Memory B cell (primary cell): ENCODE measurements at places on chromosomes 4 and X.

- H3K27me3 ChIP-seq, result peaks cover 2% of the 10 kb centered on the region
- H3K27ac ChIP-seq, result no peak overlapping the region
- no peaks in the 10 kb centered on the region for H3K4me1 ChIP-seq
- no peaks in the 10 kb centered on the region for H3K36me3 ChIP-seq
- H3K4me3 ChIP-seq, result no peak overlapping the region
Measured at GRCh38 chr4:53931461-53931961, 132.9 kb downstream of the CHIC2 start.

DNA sequence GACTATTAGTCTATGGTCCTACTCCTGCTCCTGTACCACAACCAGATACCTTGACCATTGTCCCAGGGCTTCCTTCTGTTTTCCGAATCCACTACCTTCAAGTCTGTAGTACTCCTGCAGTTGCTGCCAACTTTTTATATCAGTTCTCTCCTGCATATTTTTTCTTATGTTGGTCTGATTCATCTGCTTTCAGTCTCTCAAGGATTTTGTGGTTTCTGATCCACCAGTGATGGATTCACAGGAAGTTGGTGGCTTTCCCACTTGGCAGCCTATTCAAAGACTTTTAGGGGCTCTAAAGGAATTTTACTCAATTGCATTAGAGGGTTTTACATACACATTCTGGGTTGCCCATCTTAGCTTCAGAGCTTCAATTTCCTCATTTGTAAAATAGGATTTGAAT lies 23.6 kb downstream of the KIF4A start:
- no peak overlapping the region for H3K4me3 ChIP-seq
- no peaks in the 10 kb centered on the region for H3K36me3 ChIP-seq
- no peaks in the 10 kb centered on the region for H3K27me3 ChIP-seq
- no peak overlapping the region for H3K27ac ChIP-seq
- no peak for DNase-seq

DNA sequence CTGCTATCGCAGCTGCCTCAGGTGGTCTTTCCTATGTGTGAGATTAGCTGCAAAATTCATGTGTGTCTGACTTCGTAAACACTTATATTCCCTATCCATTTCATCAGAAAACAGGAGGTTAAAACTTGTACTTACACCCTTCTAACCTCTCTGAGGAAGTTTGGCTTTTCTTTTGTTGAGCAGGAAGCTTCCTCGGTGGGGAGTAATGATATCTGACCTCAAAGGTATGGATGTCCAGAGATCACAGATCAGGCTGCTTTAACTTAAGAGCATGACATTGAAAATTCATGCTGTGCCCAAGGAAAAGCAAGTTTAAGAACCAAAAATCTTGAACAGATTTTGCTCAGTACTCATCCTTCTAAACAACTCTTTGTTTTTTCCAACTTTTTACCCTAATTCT lies 429.1 kb downstream of the STIM2 start:
- no peaks in the 10 kb centered on the region for H3K36me3 ChIP-seq
- peaks cover 1% of the 10 kb centered on the region for H3K27me3 ChIP-seq
- no peak overlapping the region for H3K27ac ChIP-seq

- no peaks in the 10 kb centered on the region for H3K4me1 ChIP-seq
- H3K36me3 ChIP-seq, result peaks cover 12% of the 10 kb centered on the region
- H3K27me3 ChIP-seq, result no peaks in the 10 kb centered on the region
- no peak overlapping the region for H3K4me3 ChIP-seq
- no peak overlapping the region for H3K27ac ChIP-seq
- no peak for DNase-seq
Measured at GRCh38 chr4:75490155-75490554, 24.0 kb downstream of the RCHY1 start.

GRCh38 chr4:156695163-156695562 lies 276.4 kb downstream of the PDGFC start:
- DNase-seq, result no peak
- H3K4me1 ChIP-seq, result no peaks in the 10 kb centered on the region
- no peaks in the 10 kb centered on the region for H3K36me3 ChIP-seq

DNA sequence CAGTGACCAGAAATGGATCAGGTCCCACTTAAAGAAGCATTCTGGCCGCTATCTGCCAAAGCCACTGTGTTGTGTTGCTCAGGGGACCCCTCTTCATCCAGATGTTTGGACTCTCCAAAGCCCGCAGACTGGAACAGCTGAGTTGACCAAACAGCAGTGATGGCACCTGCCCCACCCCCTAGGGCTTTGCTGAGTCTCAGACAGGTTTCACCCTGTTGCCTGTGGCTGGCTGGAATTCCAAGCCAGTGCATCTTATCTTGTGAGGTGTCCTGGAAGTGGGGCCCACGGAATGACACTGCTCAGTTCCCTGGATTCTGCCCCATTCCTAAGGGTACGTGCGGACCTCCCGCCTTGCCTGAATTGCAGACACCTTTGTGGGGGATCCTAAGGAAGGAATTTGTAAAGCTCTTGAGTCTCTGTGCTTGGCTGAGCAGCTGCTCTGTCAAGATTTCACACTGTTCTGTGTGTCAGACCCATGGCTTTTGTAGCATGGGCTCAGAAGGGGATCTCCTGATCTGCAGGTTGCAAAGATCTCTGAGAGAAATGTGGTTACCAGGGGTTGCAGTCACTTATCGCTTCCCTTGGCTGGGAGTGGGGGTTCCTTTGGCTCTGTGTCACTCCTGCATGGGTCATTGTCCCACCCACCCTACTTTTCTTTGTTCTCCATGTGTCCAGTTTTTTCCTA lies 1707.9 kb upstream of the PCDH10 start:
- no peak overlapping the region for H3K4me3 ChIP-seq
- H3K36me3 ChIP-seq, result no peaks in the 10 kb centered on the region
- H3K4me1 ChIP-seq, result no peaks in the 10 kb centered on the region
- H3K27me3 ChIP-seq, result no peaks in the 10 kb centered on the region

GRCh38 chr4:39497909-39498726 lies 29.1 kb downstream of the UGDH start:
- H3K4me3 ChIP-seq, result no peak overlapping the region
- H3K27me3 ChIP-seq, result no peaks in the 10 kb centered on the region
- no peak for DNase-seq
- no peak overlapping the region for H3K27ac ChIP-seq
- no peaks in the 10 kb centered on the region for H3K4me1 ChIP-seq

- DNase-seq, result no peak
- peaks cover 2% of the 10 kb centered on the region for H3K27me3 ChIP-seq
- H3K4me1 ChIP-seq, result no peaks in the 10 kb centered on the region
- H3K36me3 ChIP-seq, result peaks cover 1% of the 10 kb centered on the region
Measured at GRCh38 chr4:80841587-80842281, 188.8 kb upstream of the BMP3 start.

DNA sequence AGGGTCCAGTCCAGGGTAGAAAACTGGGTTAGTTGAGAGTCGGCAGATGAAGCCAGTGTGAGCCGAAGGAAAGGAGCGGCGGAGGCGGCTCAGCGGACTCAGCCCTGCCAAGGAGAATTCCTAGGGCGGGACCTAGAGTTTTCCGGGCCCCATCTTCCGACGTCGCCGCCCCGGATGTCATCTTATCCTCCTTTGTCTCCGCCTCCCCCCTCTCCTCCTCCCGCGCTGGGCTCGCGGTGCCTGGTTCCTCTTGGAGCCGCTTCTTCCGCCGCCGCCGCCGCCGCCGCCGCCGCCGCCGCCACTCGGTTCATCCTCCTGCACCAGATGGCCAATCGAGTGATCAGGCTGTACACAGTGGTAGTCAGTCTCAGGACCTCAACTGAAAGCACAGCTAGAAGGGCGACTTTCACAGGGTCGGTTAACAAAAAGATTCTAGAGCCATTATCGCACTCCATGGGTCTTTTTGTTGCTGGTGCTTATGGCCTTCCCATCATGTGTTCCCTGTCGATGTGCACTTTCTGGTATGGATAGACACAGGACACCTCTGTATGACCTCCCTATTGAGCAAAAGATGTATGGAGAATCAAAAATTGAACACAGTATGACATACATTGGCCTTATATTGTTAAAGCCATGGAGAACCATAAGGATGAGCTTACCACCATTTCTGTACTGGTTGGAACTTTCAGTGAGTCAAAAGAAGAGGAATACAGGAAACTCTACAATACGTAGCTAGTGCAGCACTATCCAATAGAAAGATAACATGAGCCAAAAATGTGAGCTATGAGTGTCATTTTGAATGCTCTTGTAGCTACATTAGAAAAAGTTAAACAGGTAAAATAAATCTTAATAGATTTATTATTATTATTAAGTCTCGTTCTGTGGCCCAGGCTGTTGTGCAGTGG lies 32.4 kb upstream of the THOC2 start:
- H3K27ac ChIP-seq, result peak overlapping the region; percentile 72
- peaks cover 2% of the 10 kb centered on the region for H3K36me3 ChIP-seq
- DNase-seq, result peak; percentile 11
- H3K4me3 ChIP-seq, result peak overlapping the region; percentile 89
- H3K4me1 ChIP-seq, result peaks cover 8% of the 10 kb centered on the region
- no peaks in the 10 kb centered on the region for H3K27me3 ChIP-seq

GRCh38 chrX:34379891-34380290 lies 247.8 kb upstream of the FAM47A start:
- DNase-seq, result no peak
- no peaks in the 10 kb centered on the region for H3K4me1 ChIP-seq
- no peak overlapping the region for H3K4me3 ChIP-seq
- no peaks in the 10 kb centered on the region for H3K27me3 ChIP-seq

GRCh38 chr4:82282875-82283274 lies 90.9 kb downstream of the HNRNPD start:
- H3K27me3 ChIP-seq, result no peaks in the 10 kb centered on the region
- H3K4me3 ChIP-seq, result no peak overlapping the region
- H3K36me3 ChIP-seq, result no peaks in the 10 kb centered on the region
- no peak overlapping the region for H3K27ac ChIP-seq
- H3K4me1 ChIP-seq, result peaks cover 12% of the 10 kb centered on the region

GRCh38 chr4:67160394-67160793 lies 384.9 kb downstream of the CENPC start:
- H3K27ac ChIP-seq, result no peak overlapping the region
- no peaks in the 10 kb centered on the region for H3K4me1 ChIP-seq
- DNase-seq, result no peak

DNA sequence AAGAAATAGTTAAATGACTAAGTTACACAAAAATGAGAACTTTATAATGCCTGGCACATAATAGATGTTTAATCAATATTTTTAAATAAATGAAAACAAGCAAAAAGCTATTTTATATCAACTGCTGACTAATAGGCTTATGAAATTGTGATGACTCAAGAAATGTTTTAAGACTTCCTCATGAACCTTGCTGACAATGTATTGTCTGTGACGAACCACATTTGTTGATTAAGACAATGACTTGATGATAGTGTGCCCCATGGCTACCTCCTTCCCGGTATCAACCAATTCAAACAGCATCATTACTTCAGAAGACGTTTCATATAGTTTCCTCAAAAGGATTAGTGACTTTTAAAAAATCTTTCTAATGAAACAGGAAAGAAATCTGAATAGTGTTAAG lies 7.9 kb downstream of the CXCL6 start:
- no peaks in the 10 kb centered on the region for H3K36me3 ChIP-seq
- H3K4me3 ChIP-seq, result no peak overlapping the region
- no peaks in the 10 kb centered on the region for H3K4me1 ChIP-seq

- no peaks in the 10 kb centered on the region for H3K36me3 ChIP-seq
- no peak for DNase-seq
- peaks cover 2% of the 10 kb centered on the region for H3K27me3 ChIP-seq
Measured at GRCh38 chrX:112164420-112164819, 81.8 kb upstream of the TRPC5 start.

DNA sequence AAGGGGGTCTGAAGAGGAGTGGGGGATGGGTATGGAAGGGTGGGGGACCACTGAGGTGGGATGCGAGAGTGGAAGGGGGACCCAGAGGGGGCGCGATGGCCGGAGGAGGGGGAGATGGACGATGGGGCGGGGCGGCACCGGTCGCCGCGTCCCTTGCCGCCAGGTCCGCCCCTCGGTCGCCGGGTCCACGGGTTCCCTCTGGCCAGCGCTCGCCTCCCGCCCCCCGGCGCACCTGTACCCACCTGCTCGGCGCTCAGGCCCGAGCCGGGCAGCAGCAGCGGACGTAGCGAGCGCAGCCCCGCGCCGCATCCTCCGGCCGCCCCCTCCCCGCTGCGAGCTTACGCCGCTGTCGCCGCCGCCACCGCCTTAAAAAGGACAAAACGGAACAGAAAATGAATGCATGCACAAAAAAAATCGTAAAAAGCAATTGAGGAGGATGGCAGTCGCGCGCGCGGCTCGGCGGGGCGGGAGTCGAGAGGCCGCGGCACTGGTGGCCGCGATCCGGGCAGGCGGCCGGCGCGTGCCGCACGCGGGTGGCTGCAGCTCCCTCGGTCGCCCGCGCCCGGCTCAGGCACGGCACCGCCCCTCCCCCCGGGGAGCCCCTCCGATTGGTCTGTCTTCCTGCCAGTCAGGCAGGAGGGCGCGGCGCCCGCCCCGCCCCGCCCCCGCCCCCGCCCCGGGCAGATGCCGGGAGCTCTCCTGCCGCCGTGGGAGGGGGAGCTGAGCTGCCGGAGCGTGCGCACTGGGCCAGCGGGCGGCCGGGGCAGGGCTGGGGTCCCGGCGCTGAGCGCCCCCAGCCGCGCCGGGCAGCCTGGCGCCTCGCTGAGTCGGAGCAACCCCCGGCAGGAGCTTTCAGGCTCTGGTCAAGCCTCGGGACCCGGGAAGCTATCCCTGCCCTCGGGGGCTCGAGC lies at the start of gene JAKMIP1:
TSS of gene JAKMIP1 (minus strand) at position 539 of the 911 bp plus-strand sequence. CDS start 87,699 bp downstream, outside the sequence.
- H3K4me1 ChIP-seq, result peaks cover 18% of the 10 kb centered on the region
- peaks cover 19% of the 10 kb centered on the region for H3K27me3 ChIP-seq
- no peak within 1 kb of the TSS for H3K27ac ChIP-seq
- peak within 1 kb of the TSS; percentile 85 for H3K4me3 ChIP-seq
- H3K36me3 ChIP-seq, result no peaks in the 10 kb centered on the region
